ENCODE measurements at places on chromosomes 7 and 10.

- DNase-seq, result no peak
- no peaks in the 10 kb centered on the region for H3K36me3 ChIP-seq
- H3K4me1 ChIP-seq, result peaks cover 25% of the 10 kb centered on the region
- H3K4me3 ChIP-seq, result no peak overlapping the region
- no peak overlapping the region for H3K27ac ChIP-seq
- H3K27me3 ChIP-seq, result no peaks in the 10 kb centered on the region
Observed at GRCh38 chr10:34786464-34786863, 28.6 kb downstream of the PARD3 start.

GRCh38 chr10:80506189-80506575, 31.5 kb upstream of the SH2D4B start:
- DNase-seq, result no peak
- H3K4me3 ChIP-seq, result no peak overlapping the region
- no peak overlapping the region for H3K27ac ChIP-seq

- H3K27ac ChIP-seq, result no peak overlapping the region
- no peaks in the 10 kb centered on the region for H3K4me1 ChIP-seq
- H3K36me3 ChIP-seq, result no peaks in the 10 kb centered on the region
- DNase-seq, result no peak
- H3K27me3 ChIP-seq, result no peaks in the 10 kb centered on the region
Observed at GRCh38 chr7:135449436-135449835, 60.5 kb downstream of the CNOT4 start.

DNA sequence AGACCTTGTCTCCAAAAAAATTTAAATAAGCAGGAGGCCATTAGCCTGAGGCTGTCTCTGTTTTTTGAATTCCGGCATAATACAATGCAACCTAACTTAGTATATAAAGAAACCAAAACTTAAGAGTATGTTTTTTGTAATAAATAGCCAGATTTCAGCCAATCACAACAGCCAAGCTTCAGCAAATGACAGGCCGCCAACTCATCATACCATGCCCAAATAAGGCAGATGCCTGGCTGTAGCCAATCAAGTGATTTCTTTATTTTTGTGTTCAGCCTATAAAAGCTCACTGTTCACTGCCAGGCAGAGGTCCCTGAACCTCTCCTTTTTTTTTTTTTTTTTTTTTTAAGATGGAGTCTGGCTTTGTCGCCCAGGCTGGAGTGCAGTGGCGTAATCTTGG, 12.7 kb upstream of the PURB start:
- H3K4me1 ChIP-seq, result no peaks in the 10 kb centered on the region
- no peak for DNase-seq
- H3K27ac ChIP-seq, result no peak overlapping the region
- no peak overlapping the region for H3K4me3 ChIP-seq

GRCh38 chr10:111273635-111274034, 196.8 kb downstream of the ADRA2A start:
- H3K36me3 ChIP-seq, result no peaks in the 10 kb centered on the region
- H3K27me3 ChIP-seq, result no peaks in the 10 kb centered on the region
- no peak overlapping the region for H3K4me3 ChIP-seq
- H3K27ac ChIP-seq, result no peak overlapping the region
- DNase-seq, result no peak

DNA sequence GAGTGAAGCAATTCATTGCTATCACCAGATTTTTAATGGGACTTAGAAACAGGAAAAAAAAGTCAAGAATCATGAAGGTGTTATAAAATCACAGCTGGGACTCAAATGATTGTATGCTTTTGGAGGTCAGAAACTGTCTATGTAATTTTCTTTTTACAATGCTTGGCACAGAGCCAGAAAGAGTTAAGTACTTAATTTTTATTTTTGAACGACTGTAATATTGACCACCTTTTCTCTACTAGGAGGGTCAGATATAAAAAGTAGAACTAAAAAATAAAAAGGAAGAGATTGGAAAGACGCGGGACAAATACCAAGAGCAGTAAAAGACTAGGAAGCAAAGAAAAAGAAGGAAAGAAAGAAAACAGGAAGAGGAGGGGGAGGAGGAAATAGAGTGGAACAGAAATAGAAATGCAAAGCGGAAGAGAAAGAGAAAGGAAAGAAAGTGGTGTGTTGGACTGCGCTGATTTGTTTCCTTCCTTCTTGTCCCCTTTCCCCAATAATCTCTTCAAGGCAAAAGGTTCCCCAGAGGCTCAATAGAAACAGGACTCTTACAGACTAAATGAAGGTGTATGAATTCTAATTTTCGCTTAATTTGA, 23.2 kb upstream of the C1GALT1 start:
- DNase-seq, result no peak
- H3K27ac ChIP-seq, result no peak overlapping the region
- no peaks in the 10 kb centered on the region for H3K36me3 ChIP-seq
- peaks cover 5% of the 10 kb centered on the region for H3K4me1 ChIP-seq
- no peaks in the 10 kb centered on the region for H3K27me3 ChIP-seq
- no peak overlapping the region for H3K4me3 ChIP-seq

GRCh38 chr10:71605263-71605962, 114.2 kb downstream of the C10orf105 start:
- DNase-seq, result no peak
- no peak overlapping the region for H3K27ac ChIP-seq
- no peaks in the 10 kb centered on the region for H3K27me3 ChIP-seq
- no peaks in the 10 kb centered on the region for H3K36me3 ChIP-seq
- no peak overlapping the region for H3K4me3 ChIP-seq

GRCh38 chr10:123194056-123194455, 39.9 kb downstream of the BUB3 start:
- H3K27ac ChIP-seq, result no peak overlapping the region
- H3K4me3 ChIP-seq, result no peak overlapping the region
- peak; percentile 12 for DNase-seq
- peaks cover 18% of the 10 kb centered on the region for H3K4me1 ChIP-seq
- no peaks in the 10 kb centered on the region for H3K27me3 ChIP-seq

- no peaks in the 10 kb centered on the region for H3K27me3 ChIP-seq
- H3K27ac ChIP-seq, result no peak overlapping the region
- H3K36me3 ChIP-seq, result no peaks in the 10 kb centered on the region
- H3K4me3 ChIP-seq, result no peak overlapping the region
Observed at GRCh38 chr7:11592699-11593098, 239.3 kb downstream of the THSD7A start.

- H3K27me3 ChIP-seq, result no peaks in the 10 kb centered on the region
- no peaks in the 10 kb centered on the region for H3K36me3 ChIP-seq
- peak overlapping the region; percentile 87 for H3K27ac ChIP-seq
- peaks cover 20% of the 10 kb centered on the region for H3K4me1 ChIP-seq
Observed at GRCh38 chr7:143381427-143382125, 431 bp downstream of the ZYX start.

DNA sequence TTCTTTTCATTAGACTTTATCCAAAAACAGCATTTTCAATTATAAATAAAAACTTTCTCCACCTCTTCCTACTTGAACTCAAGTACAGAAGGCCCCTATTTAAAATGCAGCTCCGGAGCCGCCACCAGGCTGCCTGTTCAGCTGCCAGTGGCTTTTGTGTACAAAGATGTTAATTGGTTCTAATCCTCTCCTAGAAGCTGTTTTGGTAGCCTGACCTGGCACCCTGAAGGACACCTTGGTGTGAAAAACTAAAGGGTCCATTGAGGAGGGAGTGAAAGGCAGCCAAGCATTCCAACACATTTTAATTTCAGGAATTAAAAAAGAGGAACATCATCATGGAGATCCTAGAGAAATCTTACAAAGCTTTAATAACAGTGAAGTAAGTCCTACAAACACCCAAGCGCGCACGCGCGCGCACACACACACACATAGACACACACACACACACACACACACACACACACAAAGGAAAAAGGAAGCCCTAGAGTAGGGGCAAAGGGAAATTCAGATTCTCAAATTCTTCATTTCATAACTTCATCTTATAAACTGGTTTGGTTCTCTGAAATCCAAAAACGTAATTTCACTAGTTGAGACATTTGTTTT, 41.4 kb downstream of the VAX1 start:
- peak; percentile 74 for DNase-seq
- H3K4me1 ChIP-seq, result peaks cover 43% of the 10 kb centered on the region
- no peaks in the 10 kb centered on the region for H3K36me3 ChIP-seq
- H3K4me3 ChIP-seq, result no peak overlapping the region
- H3K27me3 ChIP-seq, result peaks cover 25% of the 10 kb centered on the region

- H3K27me3 ChIP-seq, result no peaks in the 10 kb centered on the region
- no peaks in the 10 kb centered on the region for H3K36me3 ChIP-seq
- peaks cover 9% of the 10 kb centered on the region for H3K4me1 ChIP-seq
- no peak for DNase-seq
- no peak overlapping the region for H3K4me3 ChIP-seq
- no peak overlapping the region for H3K27ac ChIP-seq
Observed at GRCh38 chr10:132369636-132370185, 27.3 kb upstream of the PWWP2B start.

- H3K36me3 ChIP-seq, result no peaks in the 10 kb centered on the region
- no peak for DNase-seq
- no peak overlapping the region for H3K4me3 ChIP-seq
- no peaks in the 10 kb centered on the region for H3K27me3 ChIP-seq
Observed at GRCh38 chr7:1100834-1101562, 13.1 kb downstream of the GPER1 start.

GRCh38 chr7:69422574-69422985, 175.7 kb upstream of the AUTS2 start:
- H3K4me1 ChIP-seq, result no peaks in the 10 kb centered on the region
- no peaks in the 10 kb centered on the region for H3K36me3 ChIP-seq
- no peak overlapping the region for H3K27ac ChIP-seq
- no peak for DNase-seq

DNA sequence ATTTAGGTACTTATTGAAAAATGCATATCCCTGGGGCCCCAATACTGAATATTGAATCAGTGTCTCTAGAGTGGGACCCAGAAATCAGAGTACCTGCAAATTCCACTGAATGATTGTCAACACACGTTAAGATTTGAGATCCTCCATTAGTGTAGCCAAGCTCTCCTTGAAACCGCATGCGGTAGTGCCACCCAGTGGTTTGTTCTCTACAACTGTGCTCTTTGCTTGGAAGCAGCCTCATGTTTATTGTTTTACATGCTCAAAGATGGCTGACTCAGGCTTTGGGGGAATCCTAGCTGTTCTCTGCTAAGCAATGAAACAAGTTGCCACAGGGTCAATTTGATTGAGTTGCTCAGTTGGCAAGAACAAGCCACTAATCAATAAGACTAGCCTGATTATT, 340.2 kb upstream of the CELF2 start:
- DNase-seq, result peak; percentile 78
- H3K4me3 ChIP-seq, result no peak overlapping the region
- no peaks in the 10 kb centered on the region for H3K36me3 ChIP-seq
- H3K4me1 ChIP-seq, result no peaks in the 10 kb centered on the region
- no peaks in the 10 kb centered on the region for H3K27me3 ChIP-seq
- no peak overlapping the region for H3K27ac ChIP-seq

- no peaks in the 10 kb centered on the region for H3K27me3 ChIP-seq
- no peaks in the 10 kb centered on the region for H3K4me1 ChIP-seq
- H3K36me3 ChIP-seq, result no peaks in the 10 kb centered on the region
- DNase-seq, result no peak
- H3K27ac ChIP-seq, result no peak overlapping the region
Observed at GRCh38 chr7:46123756-46124343, 202.8 kb upstream of the IGFBP3 start.

GRCh38 chr7:10588084-10588483, 385.6 kb upstream of the PHF14 start:
- no peak overlapping the region for H3K27ac ChIP-seq
- no peak for DNase-seq
- H3K4me3 ChIP-seq, result no peak overlapping the region
- H3K36me3 ChIP-seq, result no peaks in the 10 kb centered on the region
- H3K27me3 ChIP-seq, result no peaks in the 10 kb centered on the region

DNA sequence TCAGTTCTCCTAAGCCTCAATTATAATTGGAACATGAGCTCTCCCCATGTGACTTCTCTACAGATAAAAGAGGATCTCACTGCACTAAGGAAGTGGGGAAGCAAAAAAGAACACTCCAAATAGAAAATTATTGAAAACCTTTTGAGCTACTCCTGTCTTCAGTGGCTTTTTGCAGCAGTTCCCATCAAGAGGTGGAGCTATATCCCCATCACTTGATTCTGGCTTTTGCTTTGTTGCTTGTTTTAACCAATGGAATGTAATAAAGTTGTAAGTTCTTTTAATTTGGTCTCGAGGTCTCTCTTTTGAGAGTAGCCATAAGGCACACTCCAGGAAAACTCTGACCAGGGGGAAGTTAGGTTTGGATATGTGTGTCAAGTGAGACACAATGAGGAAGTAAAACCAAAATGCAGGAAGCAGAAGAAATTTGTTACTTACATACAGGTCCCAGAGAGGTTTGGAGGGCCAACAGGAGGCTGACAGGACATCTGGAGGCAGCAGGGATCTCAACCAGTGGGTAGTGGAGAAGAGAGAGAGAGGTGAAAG, 569.4 kb downstream of the HTR7 start:
- DNase-seq, result peak; percentile 10
- no peak overlapping the region for H3K4me3 ChIP-seq
- no peaks in the 10 kb centered on the region for H3K4me1 ChIP-seq
- no peak overlapping the region for H3K27ac ChIP-seq
- H3K36me3 ChIP-seq, result no peaks in the 10 kb centered on the region
- no peaks in the 10 kb centered on the region for H3K27me3 ChIP-seq

GRCh38 chr7:26451997-26452396, 160.3 kb downstream of the SNX10 start:
- H3K27ac ChIP-seq, result no peak overlapping the region
- peak; percentile 53 for DNase-seq
- H3K27me3 ChIP-seq, result no peaks in the 10 kb centered on the region
- H3K4me3 ChIP-seq, result no peak overlapping the region
- no peaks in the 10 kb centered on the region for H3K36me3 ChIP-seq

GRCh38 chr10:15630353-15630752, 89.4 kb downstream of the ITGA8 start:
- no peak overlapping the region for H3K4me3 ChIP-seq
- H3K4me1 ChIP-seq, result no peaks in the 10 kb centered on the region
- H3K27me3 ChIP-seq, result no peaks in the 10 kb centered on the region
- no peak overlapping the region for H3K27ac ChIP-seq
- no peaks in the 10 kb centered on the region for H3K36me3 ChIP-seq
- DNase-seq, result no peak

GRCh38 chr7:28989211-28989980, 31.3 kb upstream of the TRIL start:
- DNase-seq, result no peak
- H3K4me1 ChIP-seq, result peaks cover 34% of the 10 kb centered on the region
- H3K27me3 ChIP-seq, result no peaks in the 10 kb centered on the region
- no peak overlapping the region for H3K4me3 ChIP-seq
- no peaks in the 10 kb centered on the region for H3K36me3 ChIP-seq

DNA sequence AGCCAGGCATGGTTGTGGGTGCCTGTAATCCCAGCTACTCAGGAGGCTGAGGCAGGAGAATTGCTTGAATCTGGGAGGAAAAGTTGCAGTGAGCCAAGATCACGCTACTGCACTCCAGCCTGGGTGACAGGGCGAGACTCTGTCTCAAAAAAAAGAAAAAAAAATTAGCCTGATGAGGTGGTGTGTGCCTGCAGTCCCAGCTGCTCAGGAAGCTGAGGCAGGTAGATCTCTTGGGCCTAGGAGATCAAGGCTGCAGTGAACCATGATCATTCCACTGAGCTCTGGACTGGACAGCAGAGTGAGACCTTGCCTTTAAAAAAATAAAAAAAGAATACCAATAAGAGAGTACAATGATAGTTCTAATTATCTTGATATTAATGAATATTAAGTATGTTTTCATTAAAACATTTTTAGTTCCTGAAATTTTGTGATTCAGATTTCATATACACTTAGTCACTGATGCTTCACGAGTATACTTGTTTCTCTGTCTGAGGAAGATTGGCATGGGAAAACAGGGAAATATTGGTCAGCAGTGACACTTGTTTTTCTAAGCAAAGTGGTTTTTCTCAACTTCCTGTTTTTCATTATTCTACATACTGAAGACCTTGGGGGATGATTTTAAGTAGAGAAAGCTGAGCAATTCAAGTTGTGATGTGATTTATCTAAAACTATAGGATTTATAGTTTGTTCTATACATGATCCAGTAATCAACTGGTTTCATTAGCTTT, 76.8 kb downstream of the ADK start:
- H3K4me1 ChIP-seq, result no peaks in the 10 kb centered on the region
- no peak for DNase-seq
- H3K4me3 ChIP-seq, result no peak overlapping the region
- H3K27ac ChIP-seq, result no peak overlapping the region
